ENCODE measurements at places on chromosomes 3 and 15.

DNA sequence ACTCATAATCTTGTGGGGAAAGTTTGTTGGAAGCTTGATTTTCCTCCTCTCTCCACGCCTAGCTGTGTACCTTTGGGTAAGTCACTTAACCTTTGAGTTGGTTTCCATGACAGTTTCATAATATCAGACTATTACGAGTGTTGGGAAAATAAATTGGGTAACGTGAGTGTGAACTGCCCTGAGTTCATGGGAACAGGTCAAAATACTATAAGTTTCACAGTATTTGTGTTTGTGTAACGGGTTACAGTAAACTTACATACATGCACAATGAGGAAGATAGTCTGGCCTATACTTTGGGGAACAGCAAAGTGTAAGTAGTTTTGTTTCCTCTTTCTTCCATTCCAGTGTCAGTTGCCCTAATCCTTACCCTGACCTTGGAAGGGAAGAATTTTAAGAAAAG, 509.9 kb downstream of the MECOM start:
- no peak for DNase-seq

DNA sequence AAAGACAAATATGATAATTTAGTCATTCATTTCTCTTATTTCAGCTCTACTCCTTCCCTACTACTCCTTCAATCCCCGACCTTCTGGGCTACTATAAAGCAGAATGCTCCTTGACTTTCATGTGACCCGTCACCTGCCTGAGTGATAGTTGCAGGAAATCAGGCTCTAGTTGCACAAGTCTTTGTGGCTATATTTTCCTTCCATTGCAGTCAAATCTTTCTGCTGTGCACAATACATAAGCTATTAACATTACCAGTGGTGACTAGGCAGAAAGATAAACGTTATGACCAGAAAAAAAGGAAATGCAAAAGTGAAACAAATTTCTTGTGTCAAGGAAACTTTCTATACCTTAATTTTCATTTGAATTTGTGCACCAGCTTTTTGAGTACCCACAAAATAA, 2.3 kb downstream of the SUCNR1 start:
- DNase-seq: no peak

GRCh38 chr3:48877671-48878070, 21.0 kb downstream of the SLC25A20 start:
- no peak for DNase-seq

- no peak for DNase-seq
These were observed 82.0 kb downstream of the MYLK start for GRCh38 chr3:123802007-123802625.

DNA sequence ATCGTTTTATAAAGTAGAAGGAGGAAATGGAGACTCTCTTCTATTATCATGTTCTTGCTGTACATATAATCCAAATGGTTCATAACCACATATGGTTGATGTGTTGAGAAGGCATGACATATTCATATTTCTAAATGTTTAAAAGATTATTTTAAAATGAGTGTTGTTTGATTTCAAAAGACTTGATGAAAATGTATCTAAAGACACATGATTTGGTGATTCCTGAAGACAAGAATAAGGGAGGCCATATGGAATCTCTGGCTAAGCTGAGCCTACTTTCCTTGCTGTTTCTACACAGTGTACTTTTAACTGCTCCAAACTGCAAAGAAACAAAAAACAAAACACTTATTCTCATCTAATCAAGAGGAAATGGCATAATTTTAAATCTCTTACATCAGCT, 23.0 kb upstream of the GYG1 start:
- DNase-seq: no peak

GRCh38 chr15:97874139-97874538, 86.4 kb upstream of the ARRDC4 start:
- DNase-seq: no peak

DNA sequence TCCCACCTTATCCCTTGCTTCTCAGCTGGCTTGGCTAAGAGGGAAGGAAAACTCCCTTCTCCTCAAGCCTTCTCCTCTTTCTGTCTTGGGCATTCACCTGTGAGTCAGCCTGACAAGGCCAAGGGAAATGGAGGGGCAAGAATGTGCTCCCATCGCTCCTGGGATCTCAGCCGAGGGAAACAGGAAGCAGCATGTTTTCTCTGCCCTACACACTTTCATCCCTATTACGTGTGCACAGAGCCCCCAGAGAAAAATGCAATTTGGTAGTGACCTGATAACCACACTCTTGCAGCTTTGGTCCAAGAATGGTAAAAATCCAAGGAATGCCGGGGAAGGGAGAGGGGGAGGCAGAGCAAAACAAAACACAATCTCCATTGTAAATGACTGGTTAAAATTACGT, 32.9 kb upstream of the MTMR10 start:
- no peak for DNase-seq
